ENCODE measurements at places on chromosomes 1 and 21.
A peak's percentile ranks its signal among the peaks of the same experiment; 100 is the strongest.

DNA sequence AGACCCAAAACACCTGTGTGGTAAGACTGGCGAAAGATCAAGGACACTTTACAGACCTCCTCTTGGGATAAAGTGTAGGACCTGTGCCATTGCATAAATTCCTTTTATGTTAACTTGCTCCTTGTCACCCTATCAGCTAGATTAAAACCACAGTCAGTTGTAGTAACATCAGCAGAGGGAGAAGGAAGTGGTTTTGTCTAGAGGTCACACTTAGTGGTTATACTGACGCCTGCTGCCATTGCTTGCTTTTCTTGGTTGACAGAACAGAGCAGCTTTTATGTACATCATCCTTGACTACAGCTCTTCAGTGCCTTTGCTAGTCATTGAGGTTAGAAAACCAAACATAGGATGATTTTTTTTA lies 101.4 kb downstream of the PBX1 start:
- peak; percentile 49 for DNase-seq

DNA sequence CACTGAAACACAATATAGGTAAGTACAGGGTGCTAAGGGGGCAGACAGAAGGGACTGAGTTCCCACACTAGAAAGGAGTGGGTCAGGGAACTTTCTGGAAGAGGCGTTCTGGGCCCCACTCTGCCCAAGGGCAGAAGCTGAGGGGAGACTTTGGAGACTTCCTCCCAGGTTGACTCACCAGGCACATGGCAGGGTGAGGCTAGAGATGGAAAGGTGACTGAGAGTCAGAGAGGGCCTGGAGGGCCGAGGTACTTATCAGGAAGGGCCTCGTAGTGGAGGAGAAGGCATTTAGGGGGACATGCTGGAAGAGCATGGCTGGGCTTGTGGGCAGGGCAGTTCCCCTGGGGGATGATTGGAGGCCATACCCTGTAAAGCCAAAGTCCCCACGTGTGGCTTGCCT lies 159.9 kb upstream of the JUN start:
- DNase-seq, result no peak

DNA sequence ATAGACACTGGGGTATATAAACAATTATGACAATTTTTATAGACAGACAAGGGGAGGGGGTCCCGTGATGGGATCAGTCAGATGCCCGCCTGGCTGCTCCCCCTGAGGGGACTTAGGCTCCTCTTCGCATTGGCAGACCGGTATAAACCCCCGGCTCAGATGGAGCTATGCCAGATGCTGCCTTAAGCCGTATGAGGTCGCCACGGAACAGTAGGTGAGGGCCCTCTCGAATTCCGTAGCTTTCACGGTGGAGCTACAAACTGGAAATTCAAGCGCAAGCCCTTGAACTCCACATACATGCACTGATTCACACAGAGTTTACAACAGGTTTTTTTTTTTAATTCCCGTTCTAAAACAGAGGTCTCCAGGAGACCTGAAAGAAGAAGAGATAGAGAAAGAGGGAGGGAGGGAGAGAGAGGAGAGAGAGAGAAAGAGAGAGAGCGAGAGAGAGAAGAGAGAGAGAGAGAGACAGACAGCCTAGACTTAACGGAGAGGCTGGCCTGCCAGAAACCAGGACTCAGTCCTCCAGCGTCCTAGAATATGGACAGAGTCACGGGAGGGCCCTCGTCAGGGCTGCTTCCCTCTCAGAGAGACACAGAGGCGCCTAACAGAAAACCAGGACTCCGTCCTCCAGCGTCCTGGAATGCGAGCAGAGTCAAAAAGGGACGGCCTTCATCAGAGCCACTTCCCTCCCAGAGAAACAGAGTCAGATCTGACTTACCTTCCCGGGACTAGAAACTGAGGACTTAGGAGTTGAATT lies 24.4 kb upstream of the TMEM54 start:
- DNase-seq, result no peak

- no peak for DNase-seq
These were observed 36.1 kb downstream of the EIF2D start for GRCh38 chr1:206575894-206576737.

GRCh38 chr21:42560517-42561179 lies 47.0 kb downstream of the SLC37A1 start:
- no peak for DNase-seq

- DNase-seq, result no peak
These were observed 45.7 kb upstream of the ANGPTL1 start for GRCh38 chr1:178916448-178917174.

DNA sequence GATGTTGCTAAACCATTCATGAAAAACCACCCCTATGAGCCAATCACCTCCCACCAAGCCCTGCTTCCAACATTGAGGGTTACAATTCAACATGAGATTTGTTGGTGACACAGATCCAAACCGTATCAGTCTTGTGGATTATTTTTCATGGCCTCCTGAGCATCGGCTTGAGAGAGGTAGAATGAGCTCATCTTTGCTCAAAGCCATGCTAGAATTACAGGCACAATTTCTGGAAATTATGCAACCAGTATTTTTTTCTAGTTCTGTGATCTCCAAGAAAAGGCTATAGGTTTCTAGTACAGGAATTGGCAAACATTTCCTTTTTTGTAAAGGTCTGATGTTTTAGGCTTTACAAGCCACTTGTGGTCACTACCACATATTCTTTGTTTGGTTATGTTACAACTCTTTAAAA lies 219.4 kb downstream of the DUSP10 start:
- no peak for DNase-seq

GRCh38 chr1:1921901-1922701 lies 3.0 kb upstream of the TMEM52 start:
- no peak for DNase-seq

- DNase-seq, result no peak
These were observed 153.3 kb upstream of the LYPLAL1 start for GRCh38 chr1:219020386-219020785.

GRCh38 chr1:153538315-153538821 lies 2.4 kb downstream of the S100A5 start:
- peak; percentile 72 for DNase-seq

- DNase-seq, result no peak
These were observed 29.4 kb downstream of the LRRC3 start for GRCh38 chr21:44484498-44485253.

GRCh38 chr1:67431156-67431765 lies 1.1 kb upstream of the SERBP1 start:
- DNase-seq, result no peak

- DNase-seq, result no peak
These were observed 61.6 kb downstream of the SMYD3 start for GRCh38 chr1:246445503-246445902.

DNA sequence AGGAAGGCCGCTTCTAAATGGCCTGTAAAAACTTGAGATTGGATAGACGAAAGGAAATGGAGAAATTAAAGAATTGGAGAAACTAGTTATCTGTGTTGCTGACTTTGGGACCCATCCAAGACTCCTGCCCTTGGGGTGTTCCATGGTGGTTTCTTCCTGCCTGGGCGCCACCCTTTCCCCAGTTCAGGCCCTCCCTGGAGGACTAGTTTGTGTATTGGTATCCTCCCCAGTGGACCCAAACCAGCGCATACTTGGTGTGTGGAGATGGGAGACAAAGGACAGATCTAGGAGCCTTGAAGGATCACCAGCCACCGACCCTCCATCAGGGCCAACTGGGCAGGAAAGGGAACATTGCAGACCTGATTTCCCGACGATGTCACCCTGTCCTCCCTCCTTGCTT lies 7.1 kb downstream of the SPATA46 start:
- DNase-seq, result no peak

- no peak for DNase-seq
These were observed 26.9 kb downstream of the EDARADD start for GRCh38 chr1:236421022-236421421.

GRCh38 chr1:150961756-150962155 lies 12.9 kb downstream of the CERS2 start:
- no peak for DNase-seq

- DNase-seq, result no peak
These were observed 8.3 kb upstream of the TINAGL1 start for GRCh38 chr1:31567956-31568570.

DNA sequence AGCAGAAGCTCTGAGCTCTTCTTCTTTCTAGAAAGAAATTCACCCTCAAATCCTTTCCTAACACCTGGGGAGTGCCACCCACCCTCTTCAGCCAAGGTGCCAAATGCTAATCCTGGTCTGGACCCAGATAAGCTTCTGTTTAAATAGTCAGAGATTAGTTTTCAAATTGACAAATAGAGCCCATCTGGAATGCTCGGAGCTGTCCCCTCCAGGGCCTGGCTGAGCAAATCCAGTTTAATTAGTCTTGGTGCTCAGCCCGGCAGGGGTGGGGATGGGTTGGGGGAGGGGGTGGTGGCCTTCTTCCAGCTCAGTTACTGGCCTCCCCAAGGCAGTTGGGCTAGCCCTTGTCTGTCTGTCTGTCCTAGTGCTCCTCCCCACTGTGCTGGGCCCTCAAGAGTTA lies 269.5 kb downstream of the GRIK3 start:
- DNase-seq, result no peak

DNA sequence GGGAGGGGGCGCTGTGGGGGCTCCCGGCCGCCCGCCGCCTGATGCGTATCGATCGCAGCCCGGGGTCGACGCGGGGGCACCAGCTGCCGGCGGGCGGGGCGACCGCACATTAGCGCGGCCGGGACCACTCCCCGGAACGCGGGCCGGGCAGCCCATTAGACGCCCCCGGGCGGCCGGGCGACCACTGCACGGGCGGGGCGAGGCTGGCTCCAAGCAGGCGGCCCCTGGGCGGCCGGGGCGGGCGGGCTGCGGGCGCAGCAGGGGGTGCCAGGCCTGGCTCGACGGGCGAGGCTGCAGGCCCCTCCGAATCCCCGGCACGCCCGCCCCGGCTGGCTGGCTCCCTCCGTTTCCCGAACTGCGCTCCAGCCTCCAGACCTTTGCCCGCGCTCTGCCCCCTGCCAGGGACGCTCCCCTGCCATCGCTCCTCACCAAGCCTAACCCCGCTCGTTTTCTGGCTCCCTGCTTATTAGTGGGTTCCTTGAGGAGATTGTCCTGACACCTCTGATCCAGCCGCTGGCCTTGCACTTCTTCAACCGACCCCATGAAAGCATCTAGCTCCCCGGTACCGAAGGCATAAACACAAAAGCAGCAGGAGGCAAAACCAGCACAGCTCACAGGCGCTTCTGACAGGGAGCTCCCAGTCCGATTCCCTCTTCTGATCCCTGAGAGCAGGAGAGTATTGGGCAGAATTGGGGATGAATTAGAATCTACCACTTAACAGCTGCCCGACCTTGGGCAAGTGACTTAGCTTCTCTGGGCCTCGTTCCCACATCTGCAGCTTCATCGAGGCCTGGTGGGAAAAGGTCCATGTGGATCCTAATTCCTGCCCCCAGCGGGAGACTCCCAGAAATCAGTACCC lies 92.6 kb upstream of the CASZ1 start:
- no peak for DNase-seq

DNA sequence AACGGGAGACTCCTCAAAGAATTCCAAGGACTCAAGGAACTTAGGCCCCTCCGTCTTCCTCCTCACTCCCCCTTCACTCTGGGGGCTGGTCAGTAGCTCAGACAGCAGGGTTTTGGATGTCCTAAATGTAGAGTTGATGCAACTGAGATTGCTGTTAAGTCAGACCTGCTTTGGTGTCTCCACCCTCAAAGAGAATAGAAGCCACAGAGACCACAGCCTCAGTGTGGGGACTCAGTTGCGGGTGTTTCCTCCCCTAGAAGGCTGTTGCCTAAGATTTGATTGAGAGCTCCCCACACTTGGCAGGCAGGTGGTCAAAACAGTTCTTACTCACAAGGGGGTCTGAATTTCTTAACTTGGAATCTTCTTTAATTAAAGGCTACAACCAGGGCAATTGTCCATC lies 7.6 kb downstream of the MAN1C1 start:
- DNase-seq, result no peak

DNA sequence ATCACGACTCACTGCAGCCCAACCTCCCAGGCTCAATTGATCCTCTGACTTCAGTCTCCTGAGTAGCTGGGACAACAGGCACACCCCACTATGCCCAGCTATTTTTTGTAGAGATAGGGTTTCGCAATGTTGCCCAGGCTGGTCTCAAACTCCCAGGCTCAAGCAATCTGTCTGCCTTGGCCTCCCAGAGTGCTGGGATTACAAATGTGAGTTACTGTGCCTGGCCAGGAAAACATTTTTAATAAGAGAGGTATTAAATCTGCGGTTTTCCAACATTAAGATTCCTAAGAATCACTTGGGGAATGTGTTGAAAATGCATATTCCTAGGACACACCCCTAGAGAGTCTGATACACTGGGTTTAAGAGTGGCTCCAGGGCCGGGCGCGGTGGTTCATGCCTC lies 8.7 kb downstream of the CSF1 start:
- DNase-seq, result no peak

GRCh38 chr1:159918352-159919200 lies 6.7 kb downstream of the TAGLN2 start:
- no peak for DNase-seq

GRCh38 chr21:44755227-44755626 lies 43.9 kb upstream of the TSPEAR start:
- DNase-seq, result no peak

DNA sequence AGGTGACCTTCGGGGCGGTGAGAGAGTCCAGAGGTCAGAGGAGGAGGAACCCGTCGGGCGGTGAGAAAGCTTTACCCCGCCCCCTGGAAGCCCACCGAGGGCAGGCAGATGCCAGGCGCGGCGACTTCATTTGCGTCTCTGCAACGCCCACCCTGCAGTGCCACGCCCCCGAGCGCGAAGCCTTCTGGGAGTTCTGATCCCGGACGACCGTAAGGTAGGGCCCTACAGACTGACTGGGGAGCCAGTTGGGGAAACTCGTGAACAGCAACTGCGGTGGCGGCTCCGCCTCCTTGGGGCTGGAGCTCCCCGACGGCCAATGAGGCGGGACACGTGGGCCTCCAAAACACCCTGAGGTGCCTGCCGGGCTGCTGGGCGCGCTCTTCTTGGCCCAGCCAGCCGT lies 46.0 kb upstream of the EDARADD start:
- DNase-seq, result no peak

DNA sequence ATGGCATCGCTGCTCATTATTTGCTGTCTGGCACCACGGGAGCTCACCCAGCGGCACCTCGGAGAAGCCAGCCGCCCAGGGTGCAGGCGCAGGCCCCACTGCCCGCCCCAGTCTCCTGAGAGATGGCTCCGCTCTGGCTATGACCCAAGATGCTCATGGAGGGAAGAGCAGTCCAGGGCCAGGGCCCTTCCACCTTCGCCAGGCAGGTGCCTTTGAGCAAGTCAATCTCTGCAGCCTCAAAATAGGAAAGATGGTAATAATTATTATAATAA lies 437.3 kb downstream of the KIF26B start:
- no peak for DNase-seq

DNA sequence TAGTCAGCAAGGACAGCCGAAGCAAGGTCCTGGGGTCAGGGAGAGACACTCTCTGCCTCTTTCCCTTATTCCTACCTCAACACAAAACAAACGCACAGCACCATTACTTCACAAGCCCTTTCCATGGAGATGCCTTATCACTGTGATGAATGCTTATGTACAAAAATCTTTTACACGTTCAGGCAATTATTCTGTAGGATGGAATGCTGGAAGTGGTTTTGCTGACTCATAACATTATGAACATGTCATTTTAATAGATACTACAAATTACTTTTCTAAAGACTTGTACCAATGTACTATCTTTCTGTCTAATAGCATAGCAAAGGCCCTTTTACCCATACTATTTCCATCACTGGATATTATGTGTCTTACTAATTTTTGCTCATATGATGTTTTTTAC lies 98.4 kb downstream of the TTLL7 start:
- DNase-seq, result no peak
